ENCODE measurements at places on chromosomes 5 and 9.

GRCh38 chr9:133528001-133528875, 3.5 kb upstream of the MYMK start:
- DNase-seq: no peak

DNA sequence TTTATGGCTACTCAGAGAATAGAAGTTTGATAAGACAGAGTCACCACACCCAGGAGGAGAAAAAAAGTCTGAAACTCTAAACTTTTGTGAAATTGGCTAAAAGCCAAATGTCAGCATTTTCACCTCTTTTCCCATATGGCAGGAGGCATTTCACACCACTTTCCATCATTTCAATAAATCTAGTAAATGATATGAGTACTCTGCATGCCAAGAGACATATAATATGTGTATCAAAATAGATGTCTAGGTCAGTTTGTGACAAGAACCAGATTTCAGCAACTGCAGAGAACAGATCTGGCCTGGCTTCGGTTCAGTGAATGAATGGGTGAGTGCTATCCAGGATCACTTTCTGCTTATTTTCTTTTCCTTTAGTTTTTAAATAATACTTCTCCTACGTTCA, 470.8 kb downstream of the ENC1 start:
- DNase-seq: no peak

DNA sequence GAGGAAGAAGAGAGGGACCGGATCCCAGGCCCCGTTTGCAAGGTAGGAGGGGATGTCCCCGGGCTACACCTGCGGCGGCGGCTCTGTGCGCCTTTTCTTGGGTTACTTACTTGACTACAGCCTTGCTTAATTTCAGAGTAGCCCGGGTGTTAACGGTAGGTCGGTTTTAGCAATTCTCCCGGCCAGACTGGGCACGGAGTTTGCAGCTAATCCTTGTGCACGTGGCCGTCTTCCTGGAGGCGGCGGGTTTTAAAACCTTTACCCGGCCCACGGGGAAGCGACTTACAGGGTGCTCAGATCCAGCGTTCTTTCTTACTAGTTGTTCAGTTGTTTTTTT, 313 bp downstream of the BRIX1 start:
- DNase-seq: no peak

DNA sequence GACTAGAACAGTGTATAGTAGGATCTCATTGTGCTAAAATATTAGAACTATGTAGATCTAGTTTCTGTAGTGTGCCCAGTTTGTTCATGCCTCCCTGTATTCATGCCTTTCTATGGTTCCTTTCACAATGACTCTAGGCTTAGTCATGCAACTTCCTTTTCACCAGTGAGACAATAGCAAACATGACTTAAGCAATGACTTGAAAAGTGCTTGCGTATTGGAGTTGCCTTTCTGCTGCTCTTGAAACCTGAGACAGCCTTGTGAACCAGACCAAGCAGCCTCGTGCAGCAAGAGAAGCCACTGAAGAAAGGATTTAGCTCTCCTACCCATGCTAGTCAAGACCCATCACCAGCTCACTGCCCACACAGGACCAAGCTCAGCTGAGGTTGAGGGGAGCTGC, 294.5 kb upstream of the TAS2R1 start:
- DNase-seq: no peak

DNA sequence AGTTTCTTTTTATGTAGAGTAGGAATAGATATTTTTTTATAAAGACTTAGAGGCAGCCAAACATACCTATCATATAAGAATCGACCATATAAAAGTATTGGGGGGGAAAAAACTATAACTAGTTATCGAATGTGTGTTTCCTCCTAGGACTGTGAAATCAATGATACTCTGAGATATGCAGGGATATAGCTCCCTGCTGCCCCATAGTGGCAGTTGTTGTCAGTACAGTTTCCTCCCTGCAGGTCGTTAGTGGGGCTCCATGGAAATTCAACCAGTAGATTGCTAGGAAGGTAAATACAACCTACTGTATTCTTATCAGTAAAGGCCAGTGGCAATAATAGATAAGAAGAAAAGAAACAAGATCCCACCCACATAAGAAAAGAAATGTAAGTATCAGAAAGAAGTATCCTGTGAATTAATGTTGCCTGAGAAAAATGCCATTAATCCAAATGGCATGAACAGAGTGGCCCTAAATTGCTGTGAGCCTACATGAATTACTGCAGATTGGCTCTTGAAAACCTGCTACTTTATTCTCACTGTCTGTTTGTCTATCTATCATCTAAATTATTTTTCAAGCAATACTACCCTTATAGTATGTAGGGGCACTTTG, 136.9 kb upstream of the FBN2 start:
- DNase-seq: no peak

- DNase-seq: no peak
Measured at GRCh38 chr5:136518174-136518573, 152.8 kb upstream of the TRPC7 start.

DNA sequence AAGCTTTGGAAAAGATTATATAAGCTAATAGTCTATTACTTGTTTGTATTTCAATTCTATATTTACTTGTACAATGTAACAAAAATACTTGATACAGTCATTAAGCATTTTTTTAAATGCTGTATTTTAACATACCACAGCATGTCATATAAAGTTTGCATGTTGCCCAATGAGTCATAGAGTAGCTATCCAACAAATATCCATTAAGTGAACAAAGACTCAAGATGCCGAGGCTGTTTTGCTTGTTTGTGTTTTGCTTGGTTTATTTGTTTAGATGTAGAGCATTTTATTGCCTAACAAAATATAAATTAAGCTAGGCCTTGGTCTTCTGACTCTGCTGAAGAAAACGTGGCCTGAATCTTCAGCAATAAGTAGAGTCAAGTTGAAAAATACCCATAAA, 1584.3 kb upstream of the NUDT12 start:
- DNase-seq: no peak

- no peak for DNase-seq
Measured at GRCh38 chr5:31972558-31972957, 201.6 kb downstream of the GOLPH3 start.

DNA sequence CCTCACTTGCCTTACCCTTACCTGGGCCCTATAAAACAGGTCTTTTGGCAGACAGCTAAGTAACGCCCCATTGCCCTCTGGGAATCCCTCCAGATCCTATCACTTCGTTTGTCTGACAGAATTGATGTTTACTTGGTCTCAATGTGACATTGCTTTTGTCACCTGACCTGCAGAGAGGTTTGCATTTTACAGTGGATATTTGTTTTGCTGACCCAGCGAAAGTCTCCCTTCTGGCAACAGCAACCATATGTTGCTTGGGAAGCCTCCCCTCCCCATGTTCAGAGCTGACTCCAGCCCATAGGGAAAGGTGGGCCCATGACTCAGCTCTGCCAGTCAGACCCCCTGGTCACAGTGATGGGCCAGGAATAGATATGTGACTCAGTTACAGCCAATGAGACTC, 54.0 kb upstream of the LARP1 start:
- no peak for DNase-seq

- no peak for DNase-seq
Measured at GRCh38 chr5:132387640-132388117, 18.2 kb downstream of the SLC22A5 start.

DNA sequence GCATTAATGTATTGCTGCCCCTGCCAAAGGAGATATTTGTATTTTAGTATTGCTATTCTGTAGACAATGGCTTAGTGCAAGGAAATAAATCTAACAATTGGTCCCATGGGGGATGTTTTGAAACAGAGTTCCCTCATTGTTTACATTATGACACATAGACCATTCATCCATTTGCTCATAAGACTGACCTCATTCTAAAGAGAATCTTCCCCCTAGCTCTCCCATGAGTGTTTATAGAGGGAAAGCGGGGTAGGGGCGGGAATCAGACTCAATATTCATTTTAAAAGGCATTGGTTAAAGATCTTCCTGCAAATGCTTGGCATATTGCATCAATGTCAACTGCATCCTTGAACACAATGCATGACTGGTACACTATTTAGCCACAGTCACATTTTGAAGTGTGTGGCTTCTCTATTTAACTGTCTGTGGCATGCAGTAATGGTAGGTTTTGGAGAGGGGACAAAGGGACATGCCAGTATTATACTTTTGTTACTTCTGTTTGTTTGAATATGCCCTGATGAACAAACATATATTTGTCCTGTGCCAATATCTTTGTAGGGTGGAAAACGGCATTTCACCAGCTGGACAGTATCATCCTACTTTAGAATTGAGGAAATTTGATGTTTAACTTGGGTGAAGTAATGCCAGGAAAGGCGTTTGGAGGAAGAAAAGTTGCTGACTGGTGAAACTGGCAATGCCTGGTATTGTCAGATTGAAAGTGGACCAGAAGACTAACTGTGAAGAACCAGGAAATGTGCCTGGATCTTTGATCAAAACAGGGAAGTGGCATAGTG, 84.1 kb upstream of the MEGF10 start:
- DNase-seq: no peak

- no peak for DNase-seq
Measured at GRCh38 chr9:98130576-98131228, 11.7 kb upstream of the TRIM14 start.

GRCh38 chr9:38154501-38155421, 85.7 kb upstream of the SHB start:
- DNase-seq: no peak

DNA sequence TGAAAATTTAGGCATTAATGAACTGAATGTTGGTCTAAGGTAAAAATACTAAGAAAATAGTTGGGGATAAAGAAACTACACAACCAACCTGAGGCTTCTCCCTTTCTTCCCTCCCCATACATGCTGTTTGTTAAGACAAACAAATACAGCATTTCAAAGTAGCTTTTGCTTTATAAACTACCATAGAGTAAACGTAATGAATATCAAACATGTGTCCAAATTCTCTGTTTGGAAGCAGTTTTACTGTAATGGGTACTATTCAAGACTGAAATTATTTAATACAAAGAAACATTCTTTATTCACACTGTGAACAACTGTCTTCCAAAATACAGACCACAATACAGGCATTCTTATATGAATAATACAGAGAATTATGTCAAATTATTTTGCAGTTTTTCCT, 52.0 kb downstream of the SLC44A1 start:
- DNase-seq: no peak

DNA sequence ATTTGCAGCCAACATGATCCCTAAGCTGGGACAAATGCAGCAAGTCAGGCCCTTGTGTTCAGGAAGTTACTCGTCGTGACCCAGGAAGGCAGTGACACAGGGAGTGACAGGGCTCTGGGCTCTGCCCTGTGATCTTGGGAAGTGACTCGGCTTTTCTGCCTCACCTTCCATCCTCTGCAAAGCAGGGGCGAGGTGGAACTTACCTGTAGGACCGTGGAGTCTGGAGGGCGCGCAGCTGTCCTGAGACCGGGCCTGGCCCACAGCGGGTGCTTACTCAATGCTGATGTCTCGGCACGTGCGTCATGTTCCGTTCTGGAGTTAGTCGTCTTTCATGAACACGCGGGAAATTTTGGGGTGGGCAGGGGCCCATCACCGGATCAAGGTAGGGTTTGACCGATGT, 22.8 kb upstream of the LPCAT1 start:
- no peak for DNase-seq

DNA sequence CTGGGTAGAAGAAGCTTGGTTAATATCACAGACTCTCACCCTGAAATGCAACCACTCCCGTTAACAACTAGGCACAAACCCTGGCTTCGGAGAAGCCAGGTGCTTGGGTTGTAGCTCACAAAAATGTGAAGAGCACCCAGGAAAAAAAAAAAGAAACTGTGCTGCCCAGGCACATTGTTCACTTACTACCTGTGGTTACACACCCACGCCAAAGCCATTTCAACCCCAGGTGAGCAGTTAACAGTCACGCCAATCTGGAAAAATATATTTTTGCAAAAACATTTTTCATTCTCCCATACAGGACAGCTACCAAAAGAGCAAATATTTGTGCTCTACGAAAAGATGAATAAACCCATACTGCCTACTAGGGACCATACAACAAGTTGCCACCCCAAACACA, 49.2 kb downstream of the SIL1 start:
- DNase-seq: no peak

DNA sequence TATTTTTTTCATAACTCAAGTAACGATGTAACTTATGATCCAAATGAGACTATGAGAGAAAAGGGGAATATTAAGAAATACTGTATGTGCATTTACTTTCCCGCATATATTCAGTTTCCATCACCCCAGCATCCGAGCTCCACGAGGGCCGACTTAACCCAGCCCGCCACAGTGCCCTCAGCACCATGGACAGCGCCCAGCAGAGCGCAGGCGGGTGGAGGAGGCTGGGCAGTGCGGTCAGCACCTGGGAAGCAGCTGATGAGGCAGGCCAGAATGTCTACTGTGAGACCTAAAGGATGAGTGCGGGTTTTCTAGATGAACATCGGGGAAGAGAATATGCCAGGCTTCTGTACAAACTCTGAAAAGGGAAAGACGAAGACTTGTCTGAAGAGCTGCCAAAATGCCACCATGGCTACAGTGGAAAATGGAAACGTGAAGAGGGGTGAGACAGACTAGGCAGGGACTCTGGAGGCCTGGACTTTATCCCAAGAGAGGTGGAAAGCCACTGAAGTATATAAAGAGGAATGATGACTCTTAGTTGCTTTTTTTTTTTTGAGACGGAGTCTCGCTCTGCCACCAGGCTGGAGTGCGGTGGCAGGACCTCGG, 34.5 kb upstream of the MED27 start:
- DNase-seq: no peak
